ENCODE measurements at places on chromosomes 16 and 17. TPM values are rescaled to one million over a fixed set of nuclear protein-coding genes. Genes with fewer than 3 reads are reported as not detected.

- DNase-seq: no peak
Observed at GRCh38 chr17:48611681-48612455, 1.1 kb upstream of the HOXB7 start.

- no peak for DNase-seq
Observed at GRCh38 chr16:21950782-21951521, 2.2 kb upstream of the UQCRC2 start.

DNA sequence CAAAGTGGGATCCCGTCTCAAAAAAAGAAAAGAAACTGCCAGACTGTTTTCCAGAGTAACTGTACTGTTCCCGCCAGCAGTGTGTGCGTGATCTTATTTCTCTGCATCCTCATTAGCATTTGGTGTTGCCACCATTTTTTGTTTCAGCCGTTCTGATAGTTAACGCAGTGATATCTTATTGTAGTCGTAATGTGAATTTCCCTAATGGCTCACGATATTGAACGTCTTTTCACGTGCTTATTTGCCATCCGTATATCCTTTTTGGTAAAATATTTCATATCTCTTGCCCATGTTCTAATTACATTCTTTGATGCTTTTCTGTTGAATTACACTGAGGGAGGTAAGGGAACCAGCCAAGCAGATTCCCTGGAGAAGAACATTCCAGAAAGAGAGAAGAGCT is 92.4 kb downstream of the SEC14L1 start:
- no peak for DNase-seq

- DNase-seq: no peak
Observed at GRCh38 chr17:9509236-9509816, 66.3 kb downstream of the STX8 start.

DNA sequence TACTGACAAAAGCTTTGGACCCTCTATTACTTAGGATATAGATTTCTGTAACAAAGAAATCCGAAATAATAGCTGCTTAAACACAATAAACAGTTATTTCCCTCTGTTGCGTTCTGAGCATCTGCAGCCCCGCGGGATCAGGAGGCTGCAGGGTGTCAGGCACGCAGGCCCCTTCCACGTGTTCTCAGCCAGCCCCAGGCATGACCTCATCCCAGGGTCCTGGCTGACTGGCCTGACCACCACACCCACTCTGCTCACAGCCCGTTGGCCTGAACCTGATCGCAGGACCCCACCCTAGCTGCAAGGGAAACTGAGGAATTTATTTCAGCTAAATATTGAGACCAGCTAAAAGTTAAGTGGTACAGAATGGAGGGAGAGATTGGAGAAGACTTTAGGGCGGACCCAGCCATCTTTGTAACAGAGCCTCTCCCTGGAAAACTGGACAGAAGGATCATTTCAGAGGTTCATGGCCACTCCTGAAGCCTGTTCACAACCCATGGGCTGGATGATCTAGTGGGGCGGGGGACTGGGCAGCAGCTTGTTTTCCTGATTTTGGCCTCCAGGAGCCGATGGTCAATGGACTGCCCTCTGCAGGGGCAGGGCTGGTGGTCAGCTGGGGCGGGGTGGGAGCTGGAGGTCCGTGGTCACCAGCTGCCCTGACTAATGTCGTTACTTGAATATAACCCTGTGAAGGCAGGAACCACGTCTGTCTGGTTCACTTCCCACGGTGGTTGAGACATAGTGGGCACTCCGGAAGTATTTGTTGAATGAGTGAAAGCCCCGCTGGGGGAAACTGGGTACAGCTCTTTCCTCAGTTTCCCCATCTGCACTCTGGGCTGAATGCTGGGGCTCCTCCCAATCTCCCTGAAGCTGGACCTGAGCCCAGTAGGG is 10.9 kb downstream of the CETP start:
- DNase-seq: no peak

DNA sequence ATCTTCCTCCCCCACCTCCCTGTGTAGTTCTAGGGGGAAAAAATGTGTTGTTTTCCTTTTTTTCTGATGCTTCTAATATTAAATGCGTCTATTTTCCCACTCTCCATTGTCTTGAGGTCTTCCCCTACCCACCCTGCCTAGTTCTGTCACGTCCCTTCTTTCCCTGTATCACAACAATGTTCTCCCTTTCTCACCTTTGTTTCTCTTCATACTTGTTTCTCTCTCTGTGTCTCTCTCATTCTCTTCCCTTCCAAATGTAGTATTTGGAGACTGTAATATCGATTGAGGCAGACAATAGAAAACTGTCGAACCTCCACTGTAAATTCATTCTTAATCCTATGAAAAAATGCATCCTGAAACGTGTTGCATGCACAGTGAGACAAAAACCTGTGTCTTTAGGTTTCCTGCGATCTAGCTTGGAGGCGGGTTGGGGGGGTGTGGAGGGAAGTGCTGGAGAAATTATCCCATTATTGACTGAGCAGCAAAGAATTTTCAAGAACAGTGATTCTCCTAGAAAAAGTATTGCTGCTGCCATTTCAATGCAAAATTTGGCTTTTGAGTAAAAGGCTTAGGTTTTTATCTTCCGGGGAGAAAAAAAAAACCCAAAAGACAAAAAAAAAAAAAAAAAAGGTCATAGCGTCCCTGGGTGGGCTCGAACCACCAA is 1.3 kb upstream of the PSMB3 start:
- no peak for DNase-seq

GRCh38 chr17:77827511-77827910 is 131.0 kb upstream of the TNRC6C start:
- DNase-seq: no peak

DNA sequence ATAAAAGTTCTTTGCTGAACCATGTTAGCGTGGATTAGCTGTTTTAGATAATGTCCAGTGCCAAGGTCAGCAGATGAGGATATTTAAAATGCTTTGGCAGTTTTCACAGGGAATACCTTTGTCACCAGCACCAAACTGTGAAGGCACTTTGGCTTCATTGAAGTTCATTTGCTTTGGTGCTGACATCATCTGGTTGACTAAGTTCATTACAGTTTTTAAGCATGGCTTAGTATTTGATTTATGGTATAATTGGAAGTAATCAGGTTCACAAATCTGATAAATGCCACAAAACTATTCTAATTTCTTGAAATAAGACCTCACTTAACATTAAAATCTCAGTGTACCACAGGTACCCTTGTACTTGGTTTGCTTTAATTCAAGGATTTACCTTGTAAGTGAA is 4.3 kb downstream of the GID4 start:
- DNase-seq: no peak

DNA sequence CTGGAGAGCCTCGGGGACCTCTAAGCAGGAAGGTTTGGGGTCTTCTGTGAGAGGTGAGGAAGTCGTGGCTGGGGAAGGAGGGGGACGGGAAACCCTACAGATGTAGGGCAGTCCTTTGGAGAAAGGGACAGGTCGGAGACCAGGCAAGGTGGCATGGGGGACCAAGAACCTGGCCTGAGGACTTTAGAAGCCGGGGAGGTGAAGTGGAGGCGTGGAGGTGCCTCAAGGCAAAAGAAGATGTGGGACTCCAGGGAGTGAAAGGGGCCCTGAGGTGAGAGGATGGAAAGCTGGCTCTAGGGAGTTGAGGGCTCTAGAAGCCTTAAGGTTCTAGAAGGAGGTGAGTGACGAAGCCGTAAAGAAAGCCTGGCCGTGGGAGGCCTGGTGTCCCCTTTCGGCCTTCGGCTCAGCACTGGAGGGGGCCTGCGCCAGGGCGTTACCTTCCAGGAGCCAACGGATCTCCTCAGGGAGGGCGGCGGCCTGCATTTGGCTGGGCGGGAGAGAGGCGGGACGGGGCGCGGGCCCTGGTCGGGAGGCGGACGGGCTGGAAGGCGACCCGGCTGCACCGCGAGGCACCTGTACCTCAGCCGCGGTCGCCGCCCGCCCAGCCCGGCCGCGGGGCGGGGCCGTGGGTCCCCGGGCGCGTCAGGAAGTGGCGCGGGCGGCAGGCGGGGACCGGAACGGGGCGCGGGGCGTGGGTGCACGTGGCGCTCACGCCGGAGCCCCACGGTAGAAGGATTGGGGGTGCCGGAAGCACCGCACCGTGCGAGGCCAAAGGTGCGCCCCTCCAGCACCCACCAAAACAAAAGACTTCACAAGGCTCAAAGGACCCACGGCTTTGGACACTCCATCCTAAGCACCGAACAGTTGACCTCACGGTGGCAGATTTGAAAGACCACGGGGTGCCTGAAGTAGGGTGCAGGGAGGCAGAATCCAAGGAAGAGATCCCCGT is at the start of gene SKAP1:
TSS of gene SKAP1 (minus strand) at position 577 of the 949 bp plus-strand sequence.
- DNase-seq: no peak

DNA sequence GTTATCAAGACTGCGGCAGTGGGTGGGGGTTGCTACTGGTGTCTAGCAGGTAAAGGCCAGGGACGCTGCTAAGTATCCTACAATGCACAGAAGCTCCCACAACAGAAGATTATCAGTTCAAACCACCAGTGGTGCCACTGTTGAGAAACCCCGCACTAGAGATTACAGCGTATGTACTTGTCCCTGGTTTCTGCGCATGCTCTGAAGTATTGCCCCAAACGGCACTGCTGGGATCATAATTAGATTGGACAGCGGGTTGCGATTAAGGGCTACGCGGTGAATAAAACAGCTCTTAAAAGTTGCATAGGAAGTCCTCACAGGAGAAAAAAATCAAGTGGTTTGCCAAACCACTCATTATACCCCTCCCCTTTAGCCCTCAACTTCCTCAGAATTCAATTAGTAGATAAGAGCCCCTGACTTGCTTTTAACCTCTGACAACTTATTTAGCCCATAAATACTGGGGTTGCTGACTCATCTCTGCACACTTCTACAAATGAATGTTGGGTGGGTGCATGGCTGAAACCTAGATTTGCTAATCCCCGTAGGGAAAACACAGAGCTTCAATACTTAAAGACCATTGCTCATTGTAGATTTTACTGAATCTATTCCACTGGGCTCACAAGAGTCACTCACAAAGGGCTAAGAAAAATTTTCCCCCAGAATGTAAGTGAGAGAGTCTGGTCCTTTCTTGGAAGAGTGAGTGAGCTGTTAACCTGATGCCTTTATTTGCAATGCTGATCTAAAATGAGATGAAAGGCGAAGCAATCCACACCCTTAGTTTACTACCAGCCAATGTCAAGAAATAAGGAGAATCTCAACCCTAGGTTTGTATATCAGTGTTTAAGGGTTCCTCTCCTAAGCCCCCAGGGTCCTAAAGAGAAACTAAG is 91.8 kb downstream of the RGS9 start:
- DNase-seq: no peak

DNA sequence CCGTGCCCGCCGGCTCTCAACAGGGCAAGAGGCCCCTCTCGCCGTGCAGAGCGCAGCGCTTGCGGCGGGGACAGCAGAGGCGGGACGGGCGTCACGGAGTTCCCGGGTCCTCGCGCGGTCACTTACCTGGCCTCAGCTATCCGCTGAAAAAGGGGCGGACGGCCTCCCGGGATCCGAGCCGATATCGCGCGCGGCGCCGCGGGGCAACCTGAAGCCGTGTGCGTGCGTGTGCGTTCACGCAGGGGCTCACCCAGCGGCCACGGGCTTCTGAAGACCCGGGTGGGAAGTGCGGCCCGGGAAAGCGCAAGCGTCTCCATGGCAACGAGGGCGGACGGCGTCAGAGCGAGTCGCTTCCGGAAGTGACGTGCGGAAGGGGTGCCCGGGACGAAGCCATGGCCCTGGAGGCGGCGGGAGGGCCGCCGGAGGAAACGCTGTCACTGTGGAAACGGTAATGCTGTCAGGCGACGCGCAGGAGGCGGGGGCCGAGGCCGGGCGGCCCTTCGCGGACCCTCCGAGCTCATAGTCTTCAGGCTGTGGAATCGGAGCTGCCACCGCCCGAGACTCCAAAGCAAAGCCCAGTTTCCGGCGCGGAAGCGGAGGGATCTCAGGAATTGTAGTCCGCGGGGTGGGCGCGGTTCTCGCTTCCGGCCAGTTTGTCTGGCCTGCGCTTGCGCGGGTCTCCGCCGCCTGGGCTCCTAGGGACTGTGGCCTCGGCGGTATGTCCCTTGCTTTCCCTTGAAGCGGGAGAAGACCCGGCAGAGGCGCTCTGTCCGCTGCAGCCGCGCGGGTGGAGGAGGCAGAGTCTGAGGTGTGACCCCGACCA is at the start of gene ENDOV:
TSS of gene ENDOV (plus strand) at position 365 of the 823 bp plus-strand sequence. CDS start at position 393, 28 bp downstream.
- DNase-seq: peak; percentile 97

DNA sequence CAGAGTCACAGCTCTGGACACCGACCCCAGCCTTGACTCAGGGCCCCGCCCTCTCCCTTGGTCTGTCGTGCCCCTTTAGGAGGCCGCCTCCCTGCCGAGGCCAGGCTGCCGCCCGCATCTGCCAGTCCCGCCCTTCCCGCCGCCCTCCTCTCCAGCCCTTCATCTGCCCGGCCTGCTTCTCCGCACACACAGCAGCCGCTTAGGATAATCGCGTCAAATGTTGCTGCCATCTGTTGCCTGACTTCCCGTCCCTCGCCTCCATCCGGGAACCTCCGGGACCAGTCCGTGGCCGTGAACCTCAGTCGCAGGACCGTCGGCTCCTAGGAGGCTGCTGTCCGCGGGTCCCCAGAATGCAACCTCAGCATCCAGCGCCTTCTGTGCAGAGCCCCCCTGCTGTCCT is 11.9 kb downstream of the GSE1 start:
- no peak for DNase-seq

DNA sequence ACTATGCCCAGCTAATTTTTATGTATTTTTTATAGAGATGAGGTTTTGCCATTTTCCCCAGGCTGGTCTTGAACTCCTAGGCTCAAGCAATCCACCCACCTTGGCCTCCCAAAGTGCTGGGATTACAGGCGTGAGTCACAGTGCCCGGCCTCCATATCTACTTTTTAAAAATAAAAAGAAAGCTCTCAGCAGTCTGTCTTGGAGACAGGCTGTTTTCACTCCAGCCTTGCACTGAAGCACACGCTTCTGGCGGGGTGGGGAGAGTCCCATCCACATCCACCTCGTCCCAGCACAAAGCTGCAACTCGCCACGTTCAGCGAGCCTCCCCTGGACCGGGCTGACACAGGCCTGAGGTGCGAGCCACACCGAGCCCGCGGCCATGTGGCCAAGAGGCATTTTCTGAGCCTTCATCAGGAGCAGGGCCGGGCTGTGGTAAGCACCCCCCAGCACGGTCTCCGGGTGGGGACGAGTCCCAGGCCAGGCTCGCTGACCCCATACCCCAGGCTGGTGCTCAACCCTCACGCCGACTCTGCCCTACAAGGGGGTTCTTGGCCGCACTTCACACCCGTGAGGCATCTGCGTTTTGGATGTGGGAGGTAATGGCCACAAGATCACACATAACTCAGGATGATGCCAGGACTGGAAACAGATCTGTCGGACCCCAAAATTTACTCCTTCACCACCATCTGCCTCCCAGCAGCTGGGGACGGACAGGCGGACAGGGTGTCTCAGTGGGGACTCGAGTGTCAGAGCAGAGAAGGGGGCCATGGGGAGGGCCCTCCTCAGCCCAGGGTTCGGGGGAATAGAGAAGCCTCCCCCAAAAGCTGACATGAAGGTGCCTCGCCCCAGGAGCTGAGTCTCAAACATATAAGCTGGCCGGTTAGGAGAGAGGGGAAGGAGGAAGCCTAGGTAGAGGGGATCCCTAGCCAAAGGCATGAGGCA is 28.6 kb downstream of the TBC1D16 start:
- peak; percentile 63 for DNase-seq

GRCh38 chr16:85850344-85850880 is 48.5 kb upstream of the IRF8 start:
- no peak for DNase-seq

- DNase-seq: no peak
Observed at GRCh38 chr17:58956997-58957724, 149.5 kb downstream of the TRIM37 start.

The HOXB1 gene
- not detected for total RNA-seq

The SLC52A1 gene
- total RNA-seq: not detected

The TBC1D3E gene
- total RNA-seq: not detected

The PRSS22 gene
- total RNA-seq: not detected

The MBTD1 gene
- 6.0 TPM for total RNA-seq

The MAPT gene
- total RNA-seq: 39.3 TPM

All from Right ventricle myocardium inferior (tissue), 1 donor.